Erythroblast (primary cell): ENCODE measurements at places on chromosomes 5 and 9.

- DNase-seq = no peak
Measured at GRCh38 chr9:98195671-98196070, 3.2 kb upstream of the CORO2A start.

DNA sequence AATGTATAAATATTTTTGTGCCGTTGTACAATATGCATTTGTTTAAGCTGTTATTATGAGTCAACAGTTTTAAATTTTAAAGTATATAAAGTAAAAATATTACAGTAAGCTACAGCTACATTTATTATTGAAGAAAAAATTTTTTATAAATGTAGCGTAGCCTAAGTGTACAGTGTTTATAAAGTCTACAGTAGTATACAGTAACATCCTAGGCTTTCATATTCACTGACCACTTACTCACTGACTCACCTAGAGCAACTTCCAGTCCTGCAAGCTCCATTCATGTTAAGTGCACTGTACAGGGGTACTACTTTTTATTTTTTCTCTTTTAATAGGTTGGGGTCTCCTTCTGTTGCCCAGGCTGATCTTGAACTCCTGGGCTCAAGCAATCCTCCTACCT lies 30.6 kb downstream of the SIL1 start:
- no peak for DNase-seq

DNA sequence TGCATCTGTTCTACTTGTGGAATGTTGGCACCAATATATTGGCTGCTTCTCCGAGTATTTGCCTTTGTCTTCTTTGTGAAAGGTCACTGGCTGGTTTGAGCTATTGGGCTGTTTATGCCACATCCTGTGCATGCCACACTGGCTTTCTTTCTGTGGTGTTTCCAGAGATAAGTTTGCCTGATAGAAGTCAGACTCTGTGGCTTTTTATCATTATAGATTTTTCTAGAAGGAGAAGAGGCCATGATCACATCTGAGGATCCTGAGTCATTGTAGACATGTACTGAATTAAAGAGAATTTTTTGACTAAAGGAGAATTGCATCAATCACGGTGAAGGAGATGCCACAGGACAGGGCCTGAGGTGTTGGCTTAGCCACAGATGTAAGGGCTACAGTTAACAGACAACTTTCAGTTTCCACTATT lies 26.5 kb upstream of the CDKN2B start:
- no peak for DNase-seq

- DNase-seq = no peak
Measured at GRCh38 chr5:138502121-138502520, 36.8 kb downstream of the EGR1 start.

- DNase-seq = no peak
Measured at GRCh38 chr5:122985006-122985700, 51.4 kb downstream of the PPIC start.

DNA sequence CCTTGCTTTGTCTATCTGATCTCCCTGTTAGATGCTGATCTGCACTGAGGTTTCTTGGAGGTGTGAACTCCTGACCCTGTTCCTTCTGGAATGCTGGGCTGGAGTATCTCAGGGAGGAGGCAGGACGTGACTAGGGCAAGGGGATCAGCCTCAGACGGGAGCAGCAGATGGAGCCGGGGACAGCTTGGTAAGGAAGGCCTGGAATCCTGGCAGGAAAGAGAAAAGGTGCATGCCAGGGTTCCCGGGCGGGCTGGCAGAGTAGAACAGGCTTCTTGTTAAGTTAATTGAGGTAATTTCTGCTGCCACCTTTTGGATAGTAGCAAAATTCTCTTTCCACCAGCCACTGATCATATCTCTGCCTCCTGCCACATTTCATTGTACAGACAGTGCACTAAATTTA lies 180.9 kb downstream of the ZNF462 start:
- no peak for DNase-seq

GRCh38 chr5:36657563-36657995 lies 51.2 kb downstream of the SLC1A3 start:
- DNase-seq = no peak

- peak; percentile 19 for DNase-seq
Measured at GRCh38 chr5:69492391-69492922, at the start of gene OCLN. OCLN (plus strand) TSS chr5:69492790; CDS start chr5:69504245, 11,455 bp downstream.

GRCh38 chr9:137975936-137976565 lies 98.5 kb downstream of the CACNA1B start:
- no peak for DNase-seq

GRCh38 chr9:87883990-87884389 lies 1.3 kb downstream of the SPATA31E1 start:
- DNase-seq = no peak

GRCh38 chr5:139164020-139164419 lies 34.1 kb downstream of the SIL1 start:
- DNase-seq = peak; percentile 62

DNA sequence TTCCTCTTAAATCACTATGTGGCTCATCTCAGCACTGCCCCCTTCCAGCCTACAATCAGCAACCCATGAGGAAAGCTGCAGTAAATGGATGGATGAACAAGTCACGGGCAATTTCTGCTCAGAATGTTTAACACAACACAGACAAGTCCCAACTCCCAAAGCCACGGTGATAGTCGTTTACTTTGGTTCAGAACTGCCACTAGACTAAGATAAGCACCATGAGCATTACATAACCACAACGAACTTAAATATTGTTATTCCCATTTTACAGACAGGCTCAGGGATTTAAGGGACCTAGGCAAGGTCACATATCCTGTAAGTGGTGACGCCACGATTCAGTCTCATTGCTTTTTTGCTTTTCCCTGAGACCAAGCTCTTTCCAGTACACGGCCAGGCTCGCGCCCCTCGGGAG lies 2.0 kb upstream of the SMIM27 start:
- DNase-seq = peak; percentile 56

- DNase-seq = peak; percentile 38
Measured at GRCh38 chr5:759111-759751, 25.3 kb downstream of the ZDHHC11B start.

DNA sequence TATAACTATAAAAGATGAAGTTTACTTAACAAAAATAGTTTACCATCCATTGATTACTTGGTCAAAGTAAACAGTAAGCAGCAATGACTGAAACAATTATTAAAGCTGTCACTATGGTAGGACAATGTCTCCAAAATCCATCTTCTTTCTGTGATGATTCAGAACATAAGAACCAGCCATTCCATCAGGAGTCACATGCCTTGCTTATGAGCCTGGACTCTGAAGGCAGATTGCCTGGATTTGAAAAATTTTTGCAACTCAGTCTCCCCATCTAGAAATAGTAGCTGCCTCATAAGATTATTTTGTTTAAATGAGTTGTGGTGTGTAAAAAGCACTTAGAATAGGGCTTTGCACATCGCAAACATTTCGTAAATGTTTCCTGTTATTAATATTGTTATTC lies 136.2 kb downstream of the LIFR start:
- no peak for DNase-seq

DNA sequence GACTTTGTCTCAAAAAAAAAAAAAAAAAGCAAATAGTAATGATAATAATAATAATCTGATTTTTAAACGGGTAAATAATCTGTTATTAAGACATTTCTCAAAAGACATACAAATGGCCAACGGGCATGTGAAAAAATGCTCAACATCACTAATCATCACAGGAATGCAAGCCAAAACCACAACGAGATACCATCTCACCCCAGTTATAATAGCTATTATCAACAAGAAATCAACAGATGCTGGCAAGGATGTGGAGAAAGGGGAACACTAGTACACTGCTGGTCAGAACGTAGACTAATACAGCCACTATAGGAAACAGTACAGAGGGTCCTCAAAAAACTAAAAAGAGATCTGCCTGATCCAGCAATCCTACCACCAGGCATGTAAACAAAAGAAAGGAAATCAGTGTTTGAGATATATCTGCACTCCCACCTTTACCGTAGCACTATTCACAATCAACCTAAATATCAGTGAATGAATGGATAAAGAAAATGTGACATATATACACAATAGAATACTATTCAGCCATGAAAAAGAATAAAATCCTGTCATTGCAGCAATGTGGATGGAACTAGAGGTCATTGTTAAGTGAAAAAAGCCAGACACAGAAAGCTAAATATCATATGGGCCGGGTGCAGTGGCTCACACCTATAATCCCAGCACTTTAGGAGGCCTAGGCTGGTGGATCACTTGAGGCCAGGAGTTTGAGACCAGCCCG lies 24.9 kb downstream of the VAV2 start:
- DNase-seq = no peak

DNA sequence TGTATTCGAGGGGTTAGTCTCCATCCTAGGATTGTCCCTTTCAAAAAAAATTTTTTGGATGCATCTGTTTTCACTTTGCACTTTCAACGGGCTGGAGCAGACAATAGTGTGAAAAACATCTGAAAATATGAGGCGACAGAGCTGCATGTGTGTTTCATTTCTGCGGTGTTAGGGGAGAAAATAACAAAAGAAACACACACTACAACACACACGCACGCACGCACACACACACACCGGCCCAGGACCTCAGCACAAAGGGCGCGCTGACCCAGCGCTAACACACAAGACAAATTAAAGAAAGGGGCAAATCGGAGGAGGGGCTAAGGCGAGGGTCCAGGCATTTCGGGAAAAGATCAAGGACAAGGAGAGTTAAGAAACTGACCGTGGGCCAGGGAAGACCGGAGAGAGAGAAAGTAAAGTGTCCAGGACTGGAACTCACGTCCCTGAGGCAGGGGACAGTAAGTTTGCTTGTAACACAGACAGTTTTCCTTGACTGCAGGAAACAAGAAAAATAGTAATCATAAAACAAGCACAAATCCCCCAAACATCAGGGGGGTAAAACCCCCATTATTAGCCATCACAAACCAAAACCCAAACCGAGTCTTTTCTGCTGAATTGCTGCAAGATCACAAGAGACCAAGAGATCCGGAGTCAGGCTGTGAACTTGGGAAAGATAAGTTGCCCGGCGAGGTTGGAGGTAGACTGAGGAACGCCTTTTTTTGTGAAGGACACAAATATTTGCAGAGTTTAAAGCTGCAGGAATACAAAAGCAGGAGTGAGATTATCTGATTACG lies 302.1 kb downstream of the PARP8 start:
- no peak for DNase-seq

- no peak for DNase-seq
Measured at GRCh38 chr9:86741311-86742208, 205.7 kb downstream of the GAS1 start.

DNA sequence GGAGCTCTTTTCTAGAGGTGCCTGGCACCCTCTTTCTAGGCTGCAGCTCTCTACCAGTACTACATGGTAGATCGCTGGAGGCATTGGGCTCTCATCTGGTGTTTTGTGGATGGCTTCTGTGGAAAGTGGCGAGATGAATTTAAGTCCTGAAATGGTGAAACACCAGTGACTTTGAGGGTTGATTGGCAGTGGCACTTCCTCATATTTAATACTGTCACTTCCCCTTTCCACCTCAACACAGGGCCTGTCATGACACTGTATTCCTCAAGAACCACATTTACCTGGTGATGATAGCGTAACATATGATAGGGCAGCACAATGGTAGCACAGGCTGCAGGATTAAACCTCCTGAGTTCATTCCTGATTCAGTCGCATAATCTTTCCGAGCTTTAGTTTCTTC lies 132.1 kb downstream of the KDM4C start:
- no peak for DNase-seq

DNA sequence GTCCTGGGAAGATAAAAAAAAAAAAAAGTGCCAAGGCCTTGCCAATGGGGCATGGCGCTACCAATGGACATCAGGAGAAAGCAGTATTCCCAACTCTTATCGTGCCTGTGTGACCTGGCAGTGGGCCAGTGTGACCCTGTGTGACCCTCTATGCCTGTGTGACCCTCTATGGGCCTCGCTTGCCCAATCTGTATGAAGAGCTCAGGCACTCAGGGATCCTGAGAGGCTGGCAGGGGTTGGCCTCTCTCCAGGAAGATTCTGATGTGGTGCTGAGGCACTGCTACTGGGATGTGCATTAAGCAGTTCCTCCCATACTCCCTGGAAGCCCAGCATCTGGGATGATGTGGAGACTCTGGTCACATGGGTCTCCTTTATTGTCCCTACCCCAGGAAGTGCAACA lies 179.2 kb downstream of the MACROH2A1 start:
- DNase-seq = no peak

- no peak for DNase-seq
Measured at GRCh38 chr9:78437296-78437695, 140.4 kb downstream of the PSAT1 start.

- no peak for DNase-seq
Measured at GRCh38 chr5:144318460-144318859, 147.8 kb downstream of the KCTD16 start.

GRCh38 chr5:93274291-93274690 lies 306.7 kb downstream of the NR2F1-AS1 start:
- DNase-seq = no peak

DNA sequence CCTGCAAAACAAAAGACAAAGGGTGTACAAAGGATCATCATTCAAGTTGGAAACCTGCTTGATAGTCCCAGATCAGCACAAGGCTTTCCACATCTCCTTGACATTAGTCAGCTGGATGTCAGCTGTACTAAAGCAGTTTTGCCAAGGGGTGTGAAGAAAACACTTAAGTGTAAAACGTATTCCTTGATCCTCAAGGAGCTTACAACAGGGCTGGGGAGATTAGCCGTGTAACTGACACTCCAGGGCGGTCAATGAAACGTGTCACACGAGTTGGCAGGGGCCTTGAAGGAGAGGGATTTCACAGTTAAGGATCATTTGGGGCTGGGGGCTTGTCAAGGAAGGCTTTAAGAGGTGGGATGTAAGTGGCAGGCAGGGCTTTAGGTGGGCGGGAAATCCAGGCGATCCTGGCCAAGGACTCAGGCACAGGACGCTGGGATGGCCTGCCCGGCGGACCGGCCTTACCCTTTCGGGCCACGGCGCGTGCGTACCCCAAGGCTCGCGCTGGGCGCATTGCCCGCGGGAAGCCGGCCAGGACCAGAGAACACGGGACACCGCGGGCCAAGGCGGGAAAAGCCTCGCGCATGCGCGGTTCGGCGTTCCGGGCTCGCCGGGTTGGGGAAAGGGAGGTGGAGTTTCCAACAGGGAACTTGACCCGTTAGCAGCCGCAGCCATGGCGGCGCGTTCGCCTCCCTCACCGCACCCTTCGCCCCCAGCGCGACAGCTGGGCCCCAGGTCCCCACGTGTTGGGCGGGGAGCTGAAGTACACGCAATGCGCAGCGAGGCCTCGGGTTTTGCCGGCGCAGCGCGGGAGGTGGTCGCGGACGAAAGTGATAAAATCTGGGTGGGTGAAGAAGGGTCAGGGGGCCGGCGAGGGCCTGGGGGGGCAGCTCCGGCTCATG lies at the start of gene CNTLN:
Gene CNTLN (plus strand): TSS at position 645 of the 899 bp plus-strand sequence. CDS start 26 bp downstream, at position 671.
- peak; percentile 94 for DNase-seq

GRCh38 chr5:56460681-56461191 lies 227.6 kb upstream of the ANKRD55 start:
- no peak for DNase-seq
